ENCODE measurements at places on chromosomes 12 and 14.
A peak's percentile ranks its signal among the peaks of the same experiment; 100 is the strongest.

DNA sequence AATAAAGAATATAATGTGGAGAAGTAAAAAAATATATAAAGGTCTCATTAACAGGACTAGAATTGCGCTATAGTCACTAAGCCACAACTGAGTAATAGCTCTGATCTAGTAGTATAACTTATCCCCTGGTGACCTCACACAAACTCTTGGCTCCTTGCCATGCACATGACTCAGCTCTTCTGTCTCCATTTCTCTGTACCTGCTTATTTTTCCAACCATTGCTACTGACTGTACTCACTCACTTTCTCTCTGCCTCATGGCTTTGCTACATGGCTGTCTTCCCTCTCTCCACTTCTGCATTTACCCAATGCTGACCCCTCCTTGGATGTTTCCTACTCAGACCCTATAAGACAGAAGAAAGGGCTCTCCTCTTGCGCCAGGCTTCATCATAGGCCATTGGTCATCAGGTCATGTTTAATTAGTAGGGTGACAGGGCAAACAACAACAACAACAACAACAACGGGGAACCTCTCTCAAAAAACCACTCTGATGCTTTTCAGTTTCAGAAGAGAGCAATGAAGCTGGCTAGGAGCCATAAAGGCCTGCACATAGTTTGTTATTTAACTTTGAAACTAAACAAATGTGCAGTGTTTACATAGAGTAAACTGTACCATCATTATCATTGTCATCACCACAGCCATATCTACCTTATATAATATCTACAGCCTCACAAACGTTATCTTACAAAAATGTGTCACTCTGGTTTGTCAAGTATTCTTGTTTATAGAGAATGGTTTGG lies 25.6 kb upstream of the KRAS start:
- no peaks in the 10 kb centered on the region for H3K36me3 ChIP-seq
- no peaks in the 10 kb centered on the region for H3K27me3 ChIP-seq
- no peak overlapping the region for H3K4me3 ChIP-seq

GRCh38 chr12:48201516-48201915 lies 1.6 kb downstream of the OR10AD1 start:
- H3K27ac ChIP-seq = no peak overlapping the region
- H3K36me3 ChIP-seq = no peaks in the 10 kb centered on the region
- no peak overlapping the region for H3K4me3 ChIP-seq
- no peak for DNase-seq
- H3K27me3 ChIP-seq = no peaks in the 10 kb centered on the region

DNA sequence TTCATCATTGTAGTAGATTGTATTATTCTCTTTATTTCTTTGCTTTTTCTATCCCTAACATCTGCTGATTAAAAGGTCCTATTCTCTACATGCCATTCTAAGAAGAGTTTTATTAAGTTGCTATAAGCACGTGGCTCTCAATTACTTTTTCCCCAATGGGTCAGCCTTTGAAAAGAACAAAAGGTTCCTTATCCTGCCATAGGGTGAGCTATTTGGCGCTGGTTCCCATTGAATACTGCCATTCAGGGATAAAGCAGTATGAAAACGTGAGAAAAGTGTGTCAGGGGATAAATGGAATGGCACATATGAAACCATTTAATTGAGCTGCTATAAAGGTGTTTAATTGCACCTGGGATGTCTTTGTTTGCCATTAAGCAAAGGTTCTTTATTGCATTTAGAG lies 80.9 kb downstream of the SYNE2 start:
- peaks cover 4% of the 10 kb centered on the region for H3K4me1 ChIP-seq
- no peaks in the 10 kb centered on the region for H3K36me3 ChIP-seq
- H3K4me3 ChIP-seq = no peak overlapping the region
- no peaks in the 10 kb centered on the region for H3K27me3 ChIP-seq
- DNase-seq = no peak
- H3K27ac ChIP-seq = no peak overlapping the region

GRCh38 chr12:77294016-77294415 lies 228.6 kb upstream of the E2F7 start:
- no peaks in the 10 kb centered on the region for H3K27me3 ChIP-seq
- no peaks in the 10 kb centered on the region for H3K4me1 ChIP-seq
- no peak overlapping the region for H3K4me3 ChIP-seq

DNA sequence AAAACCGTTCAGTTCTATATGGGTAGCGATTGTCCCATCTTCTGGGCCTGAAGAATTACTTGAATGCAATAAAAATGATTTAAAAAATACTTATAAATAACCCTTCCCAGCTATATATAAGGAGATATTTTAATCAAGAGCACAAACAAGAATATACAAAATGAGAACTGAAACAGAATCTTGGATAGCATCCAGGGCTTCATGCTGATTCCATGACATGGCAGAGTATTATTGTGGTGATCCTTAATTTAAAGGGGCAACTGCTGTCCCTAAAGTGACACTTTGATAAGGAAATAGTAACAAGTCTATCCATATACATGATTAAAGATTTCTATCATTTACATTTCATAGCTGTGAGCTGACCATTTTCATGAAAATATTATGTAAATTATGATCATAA lies 18.8 kb downstream of the WBP11 start:
- H3K27me3 ChIP-seq = no peaks in the 10 kb centered on the region
- DNase-seq = no peak
- H3K4me1 ChIP-seq = no peaks in the 10 kb centered on the region
- H3K4me3 ChIP-seq = no peak overlapping the region
- H3K36me3 ChIP-seq = peaks cover 35% of the 10 kb centered on the region

DNA sequence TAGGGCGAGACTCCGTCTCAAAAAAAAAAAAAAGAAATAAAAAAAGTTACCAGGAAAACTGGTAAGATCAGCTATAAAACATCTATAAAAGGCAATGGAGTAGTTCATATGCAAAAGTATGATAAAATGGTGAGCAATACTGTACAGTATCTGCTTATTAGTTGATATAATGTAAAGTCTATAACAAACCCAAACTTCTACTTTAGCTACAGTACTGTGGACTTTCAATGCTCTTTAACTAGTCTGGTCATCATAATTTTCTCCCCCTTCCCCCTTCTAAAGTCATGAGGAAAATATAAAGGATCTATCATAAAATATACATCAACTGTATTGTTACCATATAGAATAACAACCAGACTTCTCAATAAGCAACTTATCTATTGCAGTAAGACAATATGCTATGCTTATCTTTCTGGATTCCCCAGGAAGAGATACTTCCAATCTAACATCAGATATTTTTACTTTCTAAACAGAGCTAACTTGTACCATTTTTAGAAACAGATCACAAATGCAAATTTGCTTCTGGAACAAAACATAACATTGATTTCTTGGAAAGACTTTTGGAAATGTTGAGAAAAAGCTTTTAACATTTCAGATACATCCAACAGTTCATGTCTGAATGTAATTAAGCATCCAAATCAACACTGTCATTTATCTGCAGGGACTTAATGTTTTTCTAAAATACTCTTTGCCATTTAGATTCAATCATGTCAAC lies 43.8 kb downstream of the MDM2 start:
- no peak overlapping the region for H3K4me3 ChIP-seq
- DNase-seq = no peak
- H3K4me1 ChIP-seq = no peaks in the 10 kb centered on the region
- H3K36me3 ChIP-seq = no peaks in the 10 kb centered on the region

- no peaks in the 10 kb centered on the region for H3K27me3 ChIP-seq
- no peaks in the 10 kb centered on the region for H3K36me3 ChIP-seq
- DNase-seq = no peak
- no peak overlapping the region for H3K4me3 ChIP-seq
- H3K27ac ChIP-seq = no peak overlapping the region
Measured at GRCh38 chr12:64652346-64652745, 42.1 kb downstream of the RASSF3 start.

GRCh38 chr14:58068306-58068705 lies 83.7 kb downstream of the ARMH4 start:
- H3K27ac ChIP-seq = no peak overlapping the region
- no peaks in the 10 kb centered on the region for H3K36me3 ChIP-seq
- no peaks in the 10 kb centered on the region for H3K4me1 ChIP-seq

GRCh38 chr14:73211251-73212040 lies 25.9 kb upstream of the PAPLN start:
- no peak overlapping the region for H3K4me3 ChIP-seq
- no peak for DNase-seq

- no peaks in the 10 kb centered on the region for H3K27me3 ChIP-seq
- no peak overlapping the region for H3K4me3 ChIP-seq
- no peak overlapping the region for H3K27ac ChIP-seq
- no peak for DNase-seq
- H3K36me3 ChIP-seq = no peaks in the 10 kb centered on the region
Measured at GRCh38 chr14:96639550-96639949, 137.4 kb downstream of the PAPOLA start.

- no peaks in the 10 kb centered on the region for H3K4me1 ChIP-seq
- no peaks in the 10 kb centered on the region for H3K36me3 ChIP-seq
- DNase-seq = no peak
Measured at GRCh38 chr12:110916295-110916875, 4.0 kb downstream of the MYL2 start.

GRCh38 chr14:70635971-70636595 lies 5.6 kb upstream of the TTC9 start:
- no peaks in the 10 kb centered on the region for H3K36me3 ChIP-seq
- DNase-seq = no peak
- no peak overlapping the region for H3K4me3 ChIP-seq
- H3K27ac ChIP-seq = no peak overlapping the region
- peaks cover 9% of the 10 kb centered on the region for H3K4me1 ChIP-seq
- H3K27me3 ChIP-seq = no peaks in the 10 kb centered on the region

DNA sequence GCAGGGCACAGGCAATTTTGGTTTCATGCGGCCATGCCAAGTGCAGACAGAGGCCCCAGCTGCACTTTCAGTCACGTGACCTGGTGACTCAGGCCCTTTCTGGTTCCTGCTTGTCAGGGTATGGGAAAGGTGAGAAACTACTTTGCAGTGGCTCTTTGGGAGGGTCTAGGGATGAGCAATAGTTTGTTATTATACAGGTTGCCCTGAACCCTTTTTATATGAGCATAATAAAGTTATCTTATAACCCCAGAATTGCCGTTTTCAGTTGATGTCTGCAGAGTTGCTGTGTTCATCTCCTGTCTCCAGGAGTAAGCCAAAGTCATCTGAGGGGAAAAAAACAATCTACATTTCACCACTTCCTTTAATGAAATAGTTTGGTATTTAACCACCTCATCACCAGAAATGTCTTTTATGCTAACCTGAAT lies 30.9 kb upstream of the EMP1 start:
- no peaks in the 10 kb centered on the region for H3K36me3 ChIP-seq
- peak overlapping the region; percentile 59 for H3K27ac ChIP-seq
- H3K27me3 ChIP-seq = no peaks in the 10 kb centered on the region
- H3K4me3 ChIP-seq = no peak overlapping the region

DNA sequence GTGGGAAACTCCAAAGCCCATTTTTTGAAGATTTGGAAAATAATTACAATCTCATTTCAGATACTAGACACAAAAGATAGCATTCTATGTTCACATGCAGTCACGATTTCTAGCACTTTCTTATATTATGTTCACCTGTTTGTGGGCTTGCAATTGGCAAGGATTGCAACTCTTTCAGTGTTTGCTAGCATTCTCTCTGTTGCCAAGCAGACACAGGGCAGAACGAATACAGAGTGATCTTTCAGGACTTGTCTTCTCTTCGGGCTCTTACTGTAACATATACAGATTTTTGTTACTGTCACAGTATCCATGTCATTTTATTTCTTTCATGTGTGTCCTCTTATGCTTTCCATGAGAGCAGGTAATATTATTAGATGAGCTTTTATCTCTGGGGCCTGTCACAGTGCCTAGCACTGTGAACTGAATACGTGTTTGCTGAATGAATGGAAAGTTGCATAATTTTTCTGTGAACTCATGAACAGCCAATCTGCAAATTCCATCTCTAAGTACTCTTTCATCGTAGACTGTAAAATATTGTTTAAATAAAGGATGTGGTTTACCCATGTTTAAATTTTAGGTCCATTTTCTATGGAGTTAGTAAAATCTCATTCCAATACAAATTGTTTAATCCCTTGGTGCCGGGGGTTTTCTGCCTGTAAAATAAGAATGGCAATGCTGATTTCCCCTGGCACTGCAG lies 105.1 kb downstream of the BMP4 start:
- no peak overlapping the region for H3K4me3 ChIP-seq
- H3K27me3 ChIP-seq = no peaks in the 10 kb centered on the region
- H3K4me1 ChIP-seq = no peaks in the 10 kb centered on the region
- no peak for DNase-seq
- no peaks in the 10 kb centered on the region for H3K36me3 ChIP-seq

- no peak overlapping the region for H3K4me3 ChIP-seq
- H3K36me3 ChIP-seq = no peaks in the 10 kb centered on the region
- no peak overlapping the region for H3K27ac ChIP-seq
- peaks cover 6% of the 10 kb centered on the region for H3K4me1 ChIP-seq
- H3K27me3 ChIP-seq = peaks cover 2% of the 10 kb centered on the region
- no peak for DNase-seq
Measured at GRCh38 chr12:29025937-29026336, 123.1 kb upstream of the FAR2 start.

GRCh38 chr12:6460751-6461371 lies 9.0 kb downstream of the TAPBPL start:
- DNase-seq = no peak
- peaks cover 64% of the 10 kb centered on the region for H3K36me3 ChIP-seq
- H3K27me3 ChIP-seq = no peaks in the 10 kb centered on the region
- peak overlapping the region; percentile 22 for H3K4me3 ChIP-seq

DNA sequence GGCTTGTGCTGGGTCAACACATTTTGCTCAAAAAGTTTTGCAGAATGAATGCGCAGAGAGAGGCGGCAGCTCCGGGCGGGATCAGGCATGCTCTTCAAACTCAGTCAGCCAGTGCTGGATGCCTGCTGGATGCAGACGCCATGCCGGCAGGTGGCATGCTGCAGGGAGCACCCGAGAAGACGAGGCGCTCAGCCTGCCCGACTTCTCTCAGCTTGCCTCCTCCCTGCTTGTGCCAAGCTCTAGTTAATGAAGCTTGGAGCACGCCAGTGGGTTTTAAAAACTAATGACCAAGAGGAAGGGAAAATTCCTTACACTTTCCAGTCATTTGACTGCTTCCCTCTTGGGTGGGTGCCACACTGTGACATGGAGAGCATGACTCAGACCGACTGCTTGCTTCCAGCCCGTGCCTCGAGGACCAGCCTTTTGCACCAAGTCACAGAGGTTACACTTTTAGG lies 39.8 kb downstream of the SLC24A4 start:
- H3K27me3 ChIP-seq = no peaks in the 10 kb centered on the region
- no peaks in the 10 kb centered on the region for H3K4me1 ChIP-seq
- no peaks in the 10 kb centered on the region for H3K36me3 ChIP-seq
